Stimulated activated CD4-positive, alpha-beta T cell treated with anti-CD3 and anti-CD28 coated beads, Interleukin-1b, Interleukin-23, amount 100 ng/mL, for 1 hour (primary cell): ENCODE measurements at places on chromosomes 7 and 10.

DNA sequence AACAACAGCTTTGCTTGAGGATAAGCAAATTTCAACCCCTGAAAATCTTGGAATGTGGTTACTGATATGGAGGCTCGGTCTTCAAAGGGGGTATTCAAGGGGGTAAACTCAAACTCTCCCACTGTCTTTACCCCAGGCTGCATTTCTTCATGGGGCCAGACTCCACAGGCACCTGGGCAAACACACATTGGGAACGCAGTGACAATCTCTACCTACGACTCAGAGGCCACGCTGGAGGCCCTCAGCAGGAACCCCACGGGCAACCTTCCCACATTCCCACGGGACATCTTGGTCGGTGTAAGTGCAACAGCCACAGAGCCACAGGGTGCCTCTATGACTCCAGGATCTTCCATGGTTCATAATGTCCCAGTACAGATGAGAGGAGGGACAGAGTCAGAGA lies 2.2 kb upstream of the INSIG1 start:
- no peak for DNase-seq

DNA sequence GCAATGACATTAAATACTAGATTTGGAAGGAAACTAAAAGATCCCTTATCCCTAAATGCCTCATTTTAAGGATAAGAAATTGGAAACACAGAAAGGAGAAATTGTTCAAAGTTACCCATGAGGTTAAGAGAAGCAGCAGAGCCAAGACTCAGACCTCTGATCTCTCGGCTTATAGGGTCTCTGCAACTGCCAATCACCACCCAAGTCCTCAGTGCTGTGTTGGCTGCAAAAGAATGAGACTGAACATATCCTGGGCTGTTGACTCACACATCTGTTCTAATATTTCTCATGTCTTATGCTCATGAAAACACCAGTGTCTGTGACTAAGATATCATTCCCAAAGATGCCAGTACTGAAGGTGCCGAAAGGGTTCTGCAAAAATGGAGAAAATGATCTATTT lies 153.3 kb downstream of the XPNPEP1 start:
- DNase-seq: no peak

DNA sequence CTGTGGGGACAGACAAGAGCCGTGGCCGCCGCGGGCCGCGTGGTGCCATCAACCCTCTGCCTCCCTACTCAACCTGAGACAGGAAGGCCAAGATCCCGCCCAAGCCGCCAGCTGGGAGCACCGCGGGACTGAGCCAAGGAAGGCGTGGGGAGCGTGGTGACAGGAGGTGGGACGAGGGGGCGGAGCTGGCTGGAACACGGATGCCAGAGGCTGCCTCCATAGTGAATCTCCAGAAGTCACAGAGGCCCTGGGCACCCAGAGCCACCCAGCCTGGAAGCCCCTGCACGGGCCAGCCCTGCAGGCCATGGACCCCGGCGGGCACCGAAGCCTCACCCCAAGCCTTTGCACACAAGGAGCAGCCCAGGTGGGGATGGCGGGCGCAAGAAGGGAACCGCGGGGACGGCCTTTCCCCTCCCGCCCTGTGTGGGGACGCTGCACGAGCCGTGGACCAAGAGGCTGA lies 18.1 kb upstream of the DPYSL4 start:
- DNase-seq: no peak

GRCh38 chr10:60677531-60678129 lies 100.6 kb upstream of the CDK1 start:
- DNase-seq: no peak

- no peak for DNase-seq
These were observed 108.1 kb downstream of the GPR26 start for GRCh38 chr10:123774132-123774742.

DNA sequence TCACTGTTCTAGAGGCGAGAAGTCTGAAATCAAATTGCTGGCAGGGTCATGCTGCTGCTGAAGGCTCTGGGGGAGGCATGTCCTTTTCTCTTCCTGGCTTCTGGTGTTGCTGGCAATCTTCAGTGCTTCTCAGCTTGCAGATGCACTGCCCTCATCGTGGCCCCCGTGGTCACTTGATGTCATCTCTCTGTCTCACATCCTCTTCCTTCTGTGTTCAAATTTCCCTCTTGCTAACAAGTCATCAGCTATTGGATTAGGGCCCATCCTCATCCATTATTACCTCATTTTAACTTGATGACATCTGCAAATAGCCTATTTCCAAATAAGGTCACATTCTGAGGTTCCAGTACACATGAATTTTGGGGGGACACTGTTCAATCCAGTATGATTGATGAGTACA lies 36.6 kb upstream of the SRGN start:
- DNase-seq: no peak

GRCh38 chr10:34721208-34721840 lies 93.8 kb downstream of the PARD3 start:
- DNase-seq: no peak

DNA sequence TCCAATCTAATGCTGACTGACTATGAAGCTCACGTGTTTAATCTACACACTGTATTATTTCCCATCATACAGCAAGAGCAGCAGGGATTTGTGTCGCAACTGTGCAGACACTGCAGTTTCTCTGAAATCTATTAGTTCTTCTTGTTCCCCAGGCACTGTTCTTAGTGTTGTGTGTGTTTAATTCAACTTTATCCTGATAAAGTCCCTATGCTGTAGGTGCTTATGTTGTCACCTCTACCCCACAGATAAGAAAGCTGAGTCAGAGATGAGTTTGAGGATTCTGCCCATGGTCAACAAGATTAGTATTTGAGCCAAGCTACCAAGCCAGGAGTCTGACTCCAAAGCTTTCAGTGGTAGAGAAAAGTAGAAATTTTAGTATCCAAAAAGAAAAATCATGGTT lies 22.5 kb upstream of the EPHB6 start:
- no peak for DNase-seq

- no peak for DNase-seq
These were observed 20.7 kb upstream of the KMT2E start for GRCh38 chr7:104993217-104993862.
